ENCODE measurements at places on chromosomes 1 and 21.

DNA sequence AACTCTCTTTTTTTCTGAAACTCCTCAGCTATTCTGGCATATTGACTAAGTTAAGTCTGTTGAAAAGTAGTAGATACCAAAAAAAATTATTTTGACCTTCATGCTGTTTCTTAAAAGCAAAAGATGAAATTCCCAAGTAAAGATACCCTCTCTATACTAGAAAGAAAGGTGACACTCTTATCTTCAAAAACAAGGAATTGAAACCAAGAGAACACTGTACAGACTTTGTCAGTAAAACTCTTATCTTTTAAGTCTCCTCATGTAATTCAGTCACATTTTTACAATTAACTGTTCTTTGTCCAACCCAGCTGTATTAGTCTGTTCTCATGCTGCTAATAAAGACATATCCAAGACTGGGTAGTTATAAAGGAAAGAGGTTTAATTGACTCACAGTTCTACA lies 496.2 kb downstream of the LTN1 start:
- no peak for DNase-seq

GRCh38 chr1:178263341-178263740 lies 169.4 kb downstream of the RASAL2 start:
- no peak for DNase-seq

GRCh38 chr1:203034422-203035110 lies 8.3 kb downstream of the PPFIA4 start:
- no peak for DNase-seq

- DNase-seq: no peak
These were observed 36.0 kb upstream of the IRF2BP2 start for GRCh38 chr1:234645964-234646363.

DNA sequence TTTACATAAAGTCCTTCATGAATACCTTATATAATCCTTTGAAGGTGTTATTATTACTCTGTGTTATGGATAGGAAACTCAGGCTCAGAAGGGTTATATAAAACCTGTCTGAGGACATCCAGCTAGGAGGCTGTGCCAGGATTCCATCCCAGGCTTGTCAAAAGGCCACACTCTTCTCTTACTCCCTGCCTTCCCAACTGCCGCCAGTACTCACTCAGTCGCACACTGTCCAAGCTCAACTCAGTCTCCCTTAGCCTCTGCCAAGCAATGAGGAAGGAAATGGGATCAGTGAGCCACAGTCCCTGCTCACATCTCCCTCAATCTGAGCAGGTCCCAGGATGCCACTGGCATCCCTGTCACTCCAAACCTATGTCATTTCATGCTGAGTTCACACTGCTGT lies 94.4 kb downstream of the NAV1 start:
- no peak for DNase-seq

DNA sequence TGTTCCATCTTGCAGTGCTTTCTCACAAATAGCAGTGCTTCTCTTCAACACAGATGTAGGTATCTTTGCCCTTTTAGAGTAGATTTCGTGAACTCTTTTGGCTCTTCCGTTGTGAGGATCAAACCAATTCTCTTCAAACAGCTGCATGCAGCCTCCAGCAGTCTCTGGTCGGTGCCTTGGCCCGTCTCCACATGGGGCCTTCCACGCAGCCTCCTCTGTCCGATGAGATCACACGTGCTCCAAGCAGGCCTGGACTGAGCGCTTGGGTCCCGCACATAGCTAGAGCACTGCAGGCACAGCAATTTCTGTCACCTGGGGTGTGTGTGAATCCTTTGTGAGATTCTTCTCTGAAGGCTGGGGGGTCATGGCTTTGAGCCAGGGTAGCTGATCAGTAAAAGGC lies 82.8 kb upstream of the KCNE2 start:
- no peak for DNase-seq

- no peak for DNase-seq
These were observed 63.9 kb downstream of the MAP3K7CL start for GRCh38 chr21:29194342-29194741.

DNA sequence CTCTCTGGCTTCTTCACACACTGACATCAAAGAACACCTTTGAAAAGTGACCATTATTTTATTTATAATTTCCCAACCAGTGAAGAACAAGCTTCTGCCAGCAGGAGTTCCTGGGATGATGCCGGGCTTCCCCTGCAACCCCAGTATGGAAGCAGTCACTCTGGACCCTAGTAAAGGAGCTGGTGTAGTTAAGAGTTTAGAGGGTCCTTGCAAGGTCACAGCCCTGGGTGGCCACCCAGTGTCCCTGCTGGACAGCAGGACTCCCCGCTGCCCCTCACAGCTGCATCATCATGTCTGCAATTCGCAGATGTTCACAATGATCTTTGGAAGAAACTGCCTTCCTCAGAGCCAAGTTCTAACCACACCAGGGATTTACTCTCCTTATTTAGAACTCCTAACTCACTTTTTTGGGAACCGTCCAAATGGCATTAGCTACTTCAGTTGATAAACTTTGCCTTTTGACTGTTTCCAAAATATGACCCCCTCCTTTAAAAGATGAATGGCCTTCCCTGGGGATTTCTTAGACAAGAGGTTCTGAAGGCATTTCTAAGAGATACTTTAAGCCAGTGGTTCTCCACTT lies 90.6 kb downstream of the HIVEP3 start:
- no peak for DNase-seq

GRCh38 chr1:232291261-232291660 lies 338.7 kb downstream of the SIPA1L2 start:
- DNase-seq: no peak

- no peak for DNase-seq
These were observed 1.9 kb downstream of the GPR25 start for GRCh38 chr1:200874694-200875093.

GRCh38 chr1:203673550-203674411 lies 47.1 kb downstream of the ATP2B4 start:
- no peak for DNase-seq

DNA sequence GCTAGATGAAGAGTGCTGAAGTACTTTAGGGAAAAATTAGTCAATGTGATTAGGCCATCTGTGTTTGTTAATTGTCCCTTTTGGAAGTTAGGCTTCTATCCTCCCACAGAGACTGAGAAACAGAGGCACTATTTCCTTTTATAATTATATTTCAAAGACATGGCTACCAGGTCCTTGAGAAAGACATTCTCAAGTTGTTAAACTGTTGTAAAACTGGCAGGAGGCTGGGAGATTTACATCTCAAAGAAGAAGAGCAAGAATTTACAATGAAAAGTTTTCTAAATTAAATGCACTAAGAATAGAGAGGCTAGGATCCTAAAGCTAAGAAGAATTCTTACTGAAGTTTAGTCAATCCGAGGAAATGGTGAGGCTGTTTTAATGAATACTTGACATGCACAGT lies 74.0 kb upstream of the BRINP3 start:
- no peak for DNase-seq

DNA sequence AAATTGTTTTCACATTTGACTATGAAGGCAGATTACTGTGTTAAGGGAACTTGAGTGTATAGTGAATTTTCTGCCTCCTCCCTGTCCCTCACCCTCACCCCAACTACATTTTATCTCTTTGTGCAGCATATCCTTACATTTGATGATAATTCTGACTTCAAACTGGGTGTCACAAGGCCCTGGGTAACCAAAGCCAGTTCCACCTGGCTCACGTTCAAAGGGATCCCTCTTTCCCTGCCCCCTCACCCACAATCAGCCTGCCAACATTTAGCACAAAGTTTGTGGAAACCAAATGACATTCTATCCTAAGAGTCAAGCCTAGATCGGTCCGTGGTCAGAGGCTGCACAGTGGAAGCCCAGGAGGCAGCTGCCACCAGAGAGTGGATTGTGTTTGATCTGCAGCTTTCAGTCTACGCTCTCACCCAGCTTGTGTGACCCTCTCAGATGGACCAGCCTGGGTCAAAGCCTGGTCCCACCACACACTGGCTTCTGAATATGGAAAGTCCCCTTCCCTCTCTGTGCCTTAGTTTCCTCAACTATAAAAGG lies 10.3 kb downstream of the KIAA0040 start:
- no peak for DNase-seq

- DNase-seq: no peak
These were observed 17.1 kb downstream of the ATP5PF start for GRCh38 chr21:25717491-25718147.

DNA sequence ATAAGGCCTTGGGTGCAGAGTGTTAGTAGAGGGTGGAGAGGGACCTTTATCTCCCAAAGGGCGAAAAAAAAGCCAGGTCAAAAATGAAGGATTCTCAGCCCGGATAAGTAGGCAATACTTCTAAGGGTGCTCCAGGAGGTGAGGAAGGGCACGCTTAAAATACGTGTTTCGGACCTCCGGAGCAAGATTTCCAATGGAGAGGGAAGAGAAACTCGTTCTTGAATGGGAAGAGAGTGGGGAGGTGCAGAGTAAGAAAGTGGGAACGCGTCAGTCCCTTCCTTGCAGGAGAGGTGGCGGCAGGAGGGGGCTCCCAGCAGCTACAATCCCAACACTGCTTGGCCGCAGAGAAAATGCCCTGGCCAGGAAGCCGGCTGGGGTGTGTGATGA lies 581 bp downstream of the EFCAB14 start:
- no peak for DNase-seq

GRCh38 chr1:160402001-160402795 lies 1.8 kb downstream of the VANGL2 start:
- no peak for DNase-seq

- no peak for DNase-seq
These were observed 163.1 kb downstream of the PCNX2 start for GRCh38 chr1:233132445-233132844.

DNA sequence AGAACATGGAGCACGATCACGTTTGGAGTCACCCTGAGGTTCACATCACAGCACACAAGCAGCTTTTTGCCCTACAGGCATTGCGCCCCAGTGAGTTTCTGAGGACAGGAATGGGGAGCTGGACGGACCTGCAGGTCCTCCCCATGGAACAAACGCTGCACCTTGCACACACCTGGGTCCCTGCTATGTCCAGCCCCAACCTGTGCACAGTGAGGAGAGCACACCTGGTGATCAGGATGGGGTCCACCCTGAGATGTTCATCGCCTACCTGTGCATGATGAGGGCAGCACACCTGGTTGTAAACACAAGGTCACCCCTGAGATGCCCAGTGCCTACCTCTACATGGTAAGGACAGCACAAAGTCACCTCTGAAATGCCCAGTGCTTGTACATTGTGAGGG lies 45.9 kb downstream of the TCP10L start:
- DNase-seq: no peak

- DNase-seq: no peak
These were observed 827 bp downstream of the PRKCZ start for GRCh38 chr1:2050793-2051682.

GRCh38 chr1:210292231-210292871 lies 36.4 kb upstream of the HHAT start:
- DNase-seq: peak; percentile 90

- DNase-seq: no peak
These were observed 7.1 kb upstream of the SORT1 start for GRCh38 chr1:109404838-109405237.

GRCh38 chr1:110637475-110637874 lies 31.3 kb upstream of the KCNA2 start:
- DNase-seq: no peak

GRCh38 chr1:152186556-152187285 lies 27.7 kb upstream of the RPTN start:
- no peak for DNase-seq

- no peak for DNase-seq
These were observed 10.6 kb upstream of the XCL1 start for GRCh38 chr1:168565825-168566224.

GRCh38 chr1:60696512-60696911 lies 385.8 kb upstream of the NFIA start:
- DNase-seq: no peak

DNA sequence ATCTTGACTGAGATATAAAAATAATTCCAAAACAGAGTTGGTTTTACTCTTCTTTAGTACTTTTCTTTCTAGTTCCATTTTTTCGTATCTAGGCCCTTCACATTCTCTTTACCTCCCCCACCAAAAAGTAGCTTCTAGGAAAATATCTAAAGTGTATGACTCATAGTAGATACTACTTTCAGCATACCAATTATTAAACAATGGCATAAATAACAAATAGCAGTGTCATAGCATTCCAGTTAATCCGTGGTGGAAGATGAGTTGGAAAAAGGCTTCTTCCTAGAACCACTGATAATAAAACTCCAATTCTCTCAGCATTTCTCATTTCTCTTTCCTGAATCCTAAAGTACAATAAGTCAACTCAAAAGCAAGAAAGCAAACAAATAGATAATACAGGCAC lies 859.0 kb upstream of the B3GALT2 start:
- no peak for DNase-seq

GRCh38 chr1:95879498-95880050 lies 645.6 kb downstream of the RWDD3 start:
- no peak for DNase-seq

- DNase-seq: peak; percentile 77
These were observed at the start of gene SLC44A3 for GRCh38 chr1:94819945-94820746. TSS of gene SLC44A3 (plus strand) at chr1:94820357. CDS start at chr1:94820452, 95 bp downstream.

DNA sequence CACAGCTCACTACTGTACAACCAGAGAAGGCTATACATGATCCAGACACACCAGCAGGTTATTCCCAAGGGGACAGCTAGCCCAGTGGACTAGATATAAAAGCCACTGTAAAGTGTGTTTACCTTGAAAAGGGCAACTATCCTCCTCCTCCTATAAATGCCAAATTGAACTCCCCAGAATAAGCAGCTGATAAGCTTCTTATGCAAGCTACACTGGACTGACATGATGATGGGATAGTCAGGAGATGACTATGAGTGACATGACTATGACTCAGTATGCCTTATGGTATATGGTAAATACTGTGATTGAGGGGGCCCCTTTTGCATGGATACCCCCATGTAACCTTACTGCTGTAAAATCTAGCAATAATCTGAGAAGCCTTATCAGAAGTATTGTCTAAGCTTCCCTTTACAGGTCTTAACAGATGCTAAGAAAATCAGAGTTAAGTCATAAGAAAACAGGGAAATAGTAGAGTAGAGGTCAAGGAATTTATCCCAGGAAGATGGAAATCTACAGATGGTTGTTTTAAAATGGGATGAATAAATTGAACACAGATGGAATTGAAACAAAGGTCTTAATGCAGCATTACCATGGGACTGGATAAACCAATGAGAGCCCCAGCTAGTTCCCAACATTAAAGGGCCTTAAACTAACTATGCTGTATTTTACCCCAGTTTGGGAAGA lies 55.8 kb downstream of the TRIM33 start:
- DNase-seq: no peak

DNA sequence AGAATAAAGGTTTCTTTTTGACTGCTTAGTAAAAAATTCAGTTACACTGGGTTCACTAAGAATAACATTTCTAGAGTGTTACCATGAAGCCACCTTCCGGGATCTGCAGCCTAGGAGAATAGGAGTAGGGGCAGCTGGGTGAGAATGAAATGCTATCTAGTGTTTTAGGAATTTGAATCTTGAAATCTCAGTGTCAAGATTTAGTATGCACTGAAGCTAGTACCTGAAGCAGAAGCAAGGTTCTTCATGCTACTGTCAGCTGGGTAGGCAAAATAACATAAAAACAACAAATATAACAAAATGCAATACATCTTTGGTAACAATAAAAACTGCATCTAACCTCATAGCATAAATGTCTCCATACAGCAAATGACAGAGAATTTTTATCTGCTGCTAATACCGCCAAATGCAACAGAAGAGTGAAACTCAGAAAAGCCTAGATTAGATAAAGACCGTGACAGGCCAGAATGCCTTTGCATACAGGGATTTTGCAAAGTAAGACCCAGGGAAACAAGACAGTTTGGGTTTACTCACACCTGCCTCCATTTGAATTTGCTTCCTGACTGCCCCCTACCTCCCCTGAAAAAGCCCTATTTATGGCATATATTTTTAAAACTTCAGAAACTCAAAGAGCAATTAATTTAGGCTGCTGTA lies 58.2 kb downstream of the GADD45A start:
- DNase-seq: no peak
